ENCODE measurements at places on chromosomes 4 and X.
A peak's percentile ranks its signal among the peaks of the same experiment; 100 is the strongest.

- DNase-seq, result no peak
Measured at GRCh38 chrX:148682206-148682605, 181.8 kb downstream of the AFF2 start.

- DNase-seq, result no peak
Measured at GRCh38 chr4:73734530-73735001, 5.8 kb upstream of the CXCL8 start.

DNA sequence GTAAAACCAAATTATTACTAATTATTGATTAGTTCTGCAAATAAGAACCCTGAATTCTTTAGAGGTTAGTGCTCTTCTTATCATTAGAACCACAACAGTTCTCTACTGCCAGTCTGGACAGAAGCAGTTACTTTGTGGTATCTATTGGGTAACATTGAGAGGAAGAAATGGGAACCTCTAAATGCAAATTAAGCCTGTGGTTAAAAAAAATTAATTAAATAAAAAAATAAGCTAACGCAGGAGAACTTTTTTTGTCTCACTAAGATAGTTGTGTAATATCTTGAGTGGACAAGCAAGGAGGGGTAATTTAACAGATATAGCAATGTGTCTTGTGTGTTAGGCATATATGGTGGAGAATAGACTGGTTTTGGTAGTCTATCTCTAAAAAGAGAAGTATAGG lies 32.9 kb upstream of the TET2 start:
- DNase-seq, result no peak

- DNase-seq, result no peak
Measured at GRCh38 chrX:130834149-130834548, 68.9 kb downstream of the ENOX2 start.

DNA sequence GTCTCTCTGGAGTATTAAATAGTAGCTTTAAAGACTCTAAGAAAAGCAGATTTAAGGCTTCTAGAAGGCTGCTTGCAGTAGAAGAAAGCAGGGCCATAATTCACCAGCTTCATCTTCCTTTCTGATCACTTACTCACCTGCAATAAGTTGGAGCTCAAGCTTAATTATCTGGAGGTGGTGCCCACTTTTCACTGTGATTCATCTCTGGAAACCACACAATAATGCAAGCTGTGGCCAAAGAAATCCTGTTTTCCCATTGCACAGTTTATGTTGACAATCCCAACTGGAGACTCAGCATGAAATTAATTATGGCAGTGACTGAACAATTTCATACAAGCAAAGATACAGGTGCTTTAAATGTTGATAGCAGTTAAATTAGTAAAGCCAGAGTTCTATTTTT lies 14.7 kb downstream of the CWH43 start:
- DNase-seq, result no peak

DNA sequence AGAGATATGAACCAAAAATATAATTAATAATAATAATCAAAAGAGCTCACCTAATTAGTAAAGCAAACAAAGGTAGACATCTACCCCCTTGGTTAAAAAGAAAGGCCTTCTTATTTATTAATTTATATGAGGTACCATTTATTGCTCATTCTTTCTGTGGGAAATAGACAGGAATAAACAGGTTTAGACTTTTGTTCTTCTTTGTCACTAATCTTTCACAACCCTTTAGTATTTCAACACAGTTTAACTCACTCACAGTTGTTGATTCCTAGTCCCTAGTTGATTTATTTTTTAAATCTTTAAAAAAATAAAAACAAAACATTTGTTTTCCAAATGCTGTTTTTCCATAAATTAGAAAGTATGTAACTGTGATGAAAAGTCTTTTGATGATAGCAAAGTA lies 5.6 kb downstream of the PPARGC1A start:
- DNase-seq, result no peak

- peak; percentile 79 for DNase-seq
Measured at GRCh38 chr4:24473309-24473721, 111.0 kb downstream of the DHX15 start.

- no peak for DNase-seq
Measured at GRCh38 chrX:11655282-11656015, 10.3 kb downstream of the ARHGAP6 start.

GRCh38 chr4:154399259-154399974 lies 92.2 kb downstream of the DCHS2 start:
- DNase-seq, result no peak

GRCh38 chr4:80006935-80007744 lies 65.9 kb downstream of the ANTXR2 start:
- peak; percentile 8 for DNase-seq

DNA sequence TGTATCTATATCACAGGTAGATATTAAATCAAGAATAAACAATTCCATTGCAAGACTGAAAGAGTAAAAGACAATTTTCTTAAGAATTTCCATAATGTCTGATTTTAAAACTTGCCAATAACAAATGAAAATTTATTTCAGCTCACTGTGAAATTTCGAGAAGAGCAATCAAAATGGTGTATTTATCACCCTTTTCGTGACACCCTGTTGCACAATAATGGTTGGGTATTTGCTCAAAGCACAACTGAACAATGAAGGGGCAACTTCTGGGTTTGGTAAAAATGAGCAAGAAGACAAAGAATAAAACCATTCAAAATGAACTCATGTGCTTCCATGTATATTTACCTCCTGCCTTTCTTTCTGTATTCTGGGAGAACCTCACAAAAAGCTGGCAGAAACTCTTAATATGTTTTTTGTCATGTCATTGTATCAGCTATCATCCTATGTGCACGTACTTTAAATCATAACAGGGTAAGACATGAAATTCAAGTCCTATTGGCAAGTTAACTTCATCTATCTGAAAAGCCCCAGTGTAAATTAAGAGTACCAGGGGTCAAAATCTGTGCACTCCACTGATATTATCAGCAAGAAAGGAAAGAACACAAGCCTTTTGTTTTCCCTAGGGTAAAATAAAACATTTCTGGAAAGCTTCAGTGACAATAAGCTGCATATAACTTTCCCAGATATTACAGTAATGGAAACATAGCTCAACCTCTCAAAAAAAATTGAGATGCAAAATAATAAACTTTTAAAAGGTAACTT lies 126.9 kb upstream of the CBR4 start:
- no peak for DNase-seq

- no peak for DNase-seq
Measured at GRCh38 chr4:69656653-69657158, 3.7 kb upstream of the UGT2A1 start.

GRCh38 chr4:18039113-18039512 lies 17.6 kb upstream of the LCORL start:
- DNase-seq, result no peak

DNA sequence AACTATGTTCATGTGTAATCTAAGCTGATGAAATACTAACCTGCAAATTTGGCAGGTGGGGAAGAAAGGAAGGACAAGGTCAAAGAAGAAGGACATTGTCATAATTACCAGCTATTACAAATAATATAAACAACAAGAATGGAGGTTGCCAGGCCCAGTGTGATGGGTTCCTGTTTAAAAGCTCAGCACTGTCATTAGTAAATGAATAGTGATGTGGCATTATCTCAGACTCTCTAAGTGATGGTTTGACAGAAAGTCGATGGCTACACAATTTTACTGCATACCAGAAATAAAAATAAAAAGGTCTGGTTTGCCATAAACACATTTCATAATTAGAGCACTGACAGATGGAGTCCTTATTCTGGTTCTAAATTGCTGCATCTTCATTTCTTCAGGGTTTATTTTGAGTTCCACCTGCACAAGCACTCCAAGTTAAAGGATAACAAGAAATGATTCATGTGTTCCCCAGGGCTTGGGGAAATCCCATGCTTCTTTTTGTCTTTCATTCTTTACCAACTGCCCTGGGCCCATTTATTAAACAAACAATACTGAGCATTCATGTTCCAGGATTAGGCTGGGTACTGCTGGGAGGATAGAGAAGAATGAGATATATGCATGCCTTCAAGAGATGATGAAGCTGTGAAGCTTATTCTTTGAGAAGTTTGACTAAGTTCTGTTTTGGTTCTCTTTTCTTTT lies 367.8 kb upstream of the RASGEF1B start:
- no peak for DNase-seq

DNA sequence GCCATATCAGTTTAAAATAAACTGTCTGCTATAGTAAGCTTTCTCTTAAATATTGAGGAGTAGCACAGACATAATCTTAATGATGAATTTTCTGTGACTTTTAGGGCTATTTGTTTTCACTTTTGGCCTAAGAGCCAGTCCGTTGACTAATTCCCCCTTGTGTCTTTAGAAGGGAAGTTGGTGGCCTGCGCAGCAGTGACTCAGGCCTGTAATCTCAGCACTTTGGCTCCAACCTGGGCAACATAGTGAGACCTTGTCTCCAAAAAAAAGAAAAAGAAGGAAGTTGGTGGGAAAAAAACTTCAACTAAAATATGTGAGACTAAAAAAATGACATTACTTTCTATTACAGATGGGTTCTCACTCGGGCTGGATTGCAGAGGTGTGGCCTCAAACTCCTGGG lies 3.4 kb downstream of the NCAPG start:
- DNase-seq, result no peak

GRCh38 chrX:129983575-129984110 lies 1.2 kb downstream of the BCORL1 start:
- DNase-seq, result peak; percentile 34

DNA sequence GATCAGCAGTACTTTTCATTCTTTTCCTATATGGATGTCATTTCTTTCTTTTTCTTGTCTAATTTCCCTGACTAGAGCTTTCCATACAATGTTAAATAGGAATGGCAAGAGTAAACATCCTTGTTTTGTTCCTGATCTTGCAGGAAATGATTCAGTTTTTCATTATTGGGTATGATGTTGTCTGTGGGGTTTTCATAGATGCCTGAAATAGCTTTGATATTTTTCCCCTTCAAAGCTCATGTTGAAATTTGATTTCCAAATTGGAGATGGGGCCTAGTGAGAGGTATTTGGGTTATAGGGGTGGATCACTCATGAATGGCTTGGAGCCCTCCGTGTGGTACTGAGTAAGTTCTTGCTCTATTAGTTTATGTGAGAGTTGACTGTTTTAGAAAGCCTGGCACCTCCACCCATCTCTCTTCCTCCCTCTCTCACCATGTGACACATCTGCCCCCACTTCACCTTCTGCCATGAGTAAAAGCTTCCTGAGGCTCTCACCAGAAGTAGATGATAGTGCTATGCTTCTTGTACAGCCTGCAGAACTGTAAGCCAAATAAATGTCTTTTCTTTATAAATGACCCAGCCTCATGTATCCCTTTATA lies 22.3 kb upstream of the VSIG1 start:
- DNase-seq, result no peak

- DNase-seq, result no peak
Measured at GRCh38 chr4:26290321-26290720, 30.5 kb upstream of the RBPJ start.

GRCh38 chr4:110614173-110614963 lies 8.5 kb downstream of the PITX2 start:
- no peak for DNase-seq

GRCh38 chrX:130340271-130340670 lies 552 bp downstream of the SLC25A14 start:
- no peak for DNase-seq

DNA sequence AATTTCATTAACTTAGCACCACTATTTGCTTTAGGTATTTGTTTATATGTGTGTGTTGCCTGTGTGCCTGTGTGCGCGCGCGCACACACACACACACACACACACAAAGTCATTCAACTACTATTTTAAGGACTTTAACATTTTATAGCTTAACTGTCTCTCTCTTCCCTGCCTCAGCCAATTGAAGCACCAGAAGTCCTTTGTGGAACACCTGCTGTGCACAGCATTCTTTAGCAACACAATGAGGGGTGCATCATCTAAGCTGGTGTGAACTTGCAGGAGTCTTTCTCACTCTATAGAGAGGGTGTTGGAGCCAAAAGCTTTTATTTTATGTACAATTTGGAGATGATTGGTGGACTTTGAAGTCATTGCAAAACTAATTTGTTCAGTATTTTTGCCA lies 31.3 kb downstream of the SLIT2 start:
- no peak for DNase-seq

DNA sequence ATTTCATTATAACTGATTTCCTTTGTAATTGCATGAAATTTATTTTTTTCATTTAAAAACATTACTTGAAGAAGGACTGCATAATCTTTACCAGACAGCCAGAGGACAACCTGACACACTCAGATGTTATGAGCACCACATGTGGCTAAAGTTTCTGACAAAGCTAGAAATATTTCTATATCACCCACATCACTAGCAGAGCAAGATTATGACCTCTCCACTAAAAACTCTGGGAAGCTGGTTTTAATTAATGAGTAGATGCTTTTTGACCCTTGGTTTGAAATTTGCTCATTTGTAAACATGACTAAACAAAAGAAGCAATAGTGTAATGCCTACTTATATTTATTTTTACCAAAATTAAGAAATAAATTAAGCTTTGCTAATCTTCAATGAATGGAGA lies 661.5 kb upstream of the EPHA5 start:
- DNase-seq, result no peak

DNA sequence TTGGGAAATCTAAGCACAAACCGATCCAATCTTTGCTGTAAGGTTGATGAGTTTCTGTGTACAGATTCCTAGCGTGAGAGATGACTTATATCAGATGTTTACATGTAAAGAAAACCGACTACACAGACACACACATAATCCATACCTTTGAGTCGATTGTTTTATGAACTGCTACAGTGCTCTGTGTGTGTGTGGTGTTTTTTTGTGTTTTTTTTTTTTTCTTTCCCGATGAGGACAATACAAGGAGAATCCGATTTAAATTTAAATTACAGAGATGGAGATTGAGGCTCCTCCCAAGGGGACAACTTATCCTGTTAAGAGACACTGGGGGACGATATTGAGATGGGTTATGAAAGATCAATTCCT lies 461 bp upstream of the SLC9A6 start:
- DNase-seq, result no peak

GRCh38 chr4:127304356-127304755 lies 328.4 kb upstream of the INTU start:
- DNase-seq, result no peak

GRCh38 chrX:154515090-154515965 lies 704 bp downstream of the FAM3A start:
- DNase-seq, result no peak

DNA sequence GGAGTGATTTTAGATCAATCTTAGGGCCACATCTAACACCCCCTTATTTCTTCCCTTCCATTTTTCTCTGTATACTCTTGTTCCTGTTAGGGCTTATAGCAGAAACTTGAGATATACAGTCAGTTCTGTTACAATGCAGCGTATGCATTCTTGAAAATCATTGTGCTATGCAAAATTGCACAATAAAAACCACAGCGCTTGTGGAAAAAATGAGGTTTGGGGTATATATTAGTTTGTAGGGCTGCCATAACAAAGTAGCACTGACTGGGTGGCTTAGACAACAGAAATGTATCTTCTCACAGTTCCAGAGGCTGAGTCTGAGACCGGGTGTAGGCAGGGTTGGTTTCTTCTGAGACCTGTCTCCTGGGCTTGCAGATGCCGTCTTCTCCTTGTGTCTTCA lies 59.0 kb downstream of the WWC2 start:
- no peak for DNase-seq

GRCh38 chr4:128582427-128582870 lies 227.1 kb upstream of the JADE1 start:
- no peak for DNase-seq
